ENCODE measurements at places on chromosomes 5 and 9.
A peak's percentile ranks its signal among the peaks of the same experiment; 100 is the strongest.

DNA sequence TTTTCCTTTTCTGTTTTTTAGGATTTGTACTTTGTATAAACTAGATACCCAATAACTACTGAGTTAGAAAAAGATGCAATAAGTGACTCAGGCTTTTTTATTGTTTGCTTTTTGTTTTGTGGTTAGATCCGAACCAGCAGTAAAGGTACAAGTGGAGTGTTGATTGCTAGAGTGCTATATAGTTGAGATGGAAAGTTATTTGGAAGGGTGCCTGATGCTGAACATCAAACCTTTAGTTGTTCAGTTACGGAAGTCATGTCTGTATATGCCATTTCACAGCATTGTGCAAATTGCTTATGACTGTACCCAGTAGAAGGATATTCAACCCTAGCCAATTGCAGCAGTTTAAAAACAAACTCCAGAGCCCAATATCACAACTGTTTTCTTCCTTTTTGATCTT, 285.1 kb downstream of the MAT2B start:
- DNase-seq, result no peak

DNA sequence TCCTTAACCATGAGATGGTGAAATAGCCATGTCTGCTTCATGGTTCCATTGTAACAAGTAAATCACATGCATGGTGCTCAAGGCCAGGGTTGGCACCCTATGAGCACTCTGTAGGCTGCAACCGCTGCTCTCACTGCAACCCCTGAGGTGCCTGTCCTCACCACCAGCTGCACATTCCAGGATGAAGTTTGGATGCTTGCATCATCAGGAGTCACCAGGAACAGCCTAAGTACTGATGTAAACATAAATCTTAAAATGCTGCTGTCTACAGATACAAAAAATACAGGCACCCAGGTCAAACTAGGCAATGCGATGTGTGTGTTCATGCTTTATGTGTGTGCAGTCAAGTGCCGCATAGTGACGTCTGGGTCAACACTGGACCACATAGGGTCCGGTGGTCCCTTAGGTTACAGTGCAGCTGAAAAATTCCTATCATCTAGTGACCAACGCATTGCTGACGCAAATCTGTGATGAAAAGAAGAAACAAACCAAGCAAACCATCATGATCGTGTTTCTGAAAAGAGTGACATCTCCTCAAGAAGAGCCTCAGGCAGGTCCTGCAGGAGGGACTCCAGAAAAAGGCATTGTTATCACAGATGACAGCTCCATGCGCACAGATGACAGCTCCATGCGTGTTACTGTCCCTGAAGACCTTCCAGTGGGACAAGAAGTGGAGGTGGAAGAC, 234.8 kb downstream of the AUH start:
- DNase-seq, result peak; percentile 56

DNA sequence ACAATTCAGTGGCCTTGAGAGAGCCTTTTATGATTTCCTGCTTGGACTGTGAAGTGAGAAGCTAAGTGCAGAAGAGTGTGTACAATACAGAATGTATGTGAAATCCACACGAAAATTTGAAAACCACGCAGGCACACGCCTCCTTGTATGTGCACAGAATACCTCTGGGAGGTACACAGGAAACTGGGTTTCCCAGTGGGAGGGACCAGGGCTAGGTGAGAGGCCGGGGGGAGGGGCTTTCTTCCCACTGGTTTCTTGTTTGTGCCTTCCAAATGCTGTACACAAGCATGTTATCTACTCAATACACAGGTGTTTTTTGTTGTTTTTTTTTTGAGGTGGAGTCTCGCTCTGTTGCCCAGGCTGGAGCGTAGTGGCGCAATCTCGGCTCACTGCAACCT, 16.1 kb downstream of the C9orf50 start:
- DNase-seq, result no peak

GRCh38 chr9:33043671-33044070, 18.6 kb downstream of the DNAJA1 start:
- no peak for DNase-seq

- no peak for DNase-seq
Measured at GRCh38 chr5:172077664-172078425, 71.4 kb upstream of the FBXW11 start.

GRCh38 chr5:171676286-171676944, 109.2 kb upstream of the SMIM23 start:
- DNase-seq, result no peak

GRCh38 chr9:127741831-127742434, 6.8 kb upstream of the TOR2A start:
- DNase-seq, result peak; percentile 74

GRCh38 chr5:124789104-124789605, 42.7 kb upstream of the ZNF608 start:
- no peak for DNase-seq

DNA sequence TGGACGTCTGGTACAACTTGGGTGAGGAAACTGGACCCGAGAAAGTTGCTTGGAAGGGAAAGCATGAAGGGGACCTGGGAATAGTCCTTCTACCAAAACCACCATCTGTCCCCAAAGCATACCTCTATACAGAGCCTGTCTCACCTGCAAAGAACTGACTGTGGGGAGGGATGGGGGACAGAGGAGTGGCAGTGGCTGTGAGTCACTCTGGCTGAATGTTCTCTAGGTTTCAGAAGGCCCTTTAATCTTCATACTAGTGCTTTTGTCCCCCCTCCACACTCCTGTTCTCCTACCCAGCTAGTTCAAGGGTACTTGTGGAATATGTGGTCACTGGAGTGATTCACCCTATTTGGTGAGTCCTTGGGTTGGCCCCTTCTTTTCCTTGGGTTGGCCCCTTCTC, 109.3 kb upstream of the RUSC2 start:
- no peak for DNase-seq

DNA sequence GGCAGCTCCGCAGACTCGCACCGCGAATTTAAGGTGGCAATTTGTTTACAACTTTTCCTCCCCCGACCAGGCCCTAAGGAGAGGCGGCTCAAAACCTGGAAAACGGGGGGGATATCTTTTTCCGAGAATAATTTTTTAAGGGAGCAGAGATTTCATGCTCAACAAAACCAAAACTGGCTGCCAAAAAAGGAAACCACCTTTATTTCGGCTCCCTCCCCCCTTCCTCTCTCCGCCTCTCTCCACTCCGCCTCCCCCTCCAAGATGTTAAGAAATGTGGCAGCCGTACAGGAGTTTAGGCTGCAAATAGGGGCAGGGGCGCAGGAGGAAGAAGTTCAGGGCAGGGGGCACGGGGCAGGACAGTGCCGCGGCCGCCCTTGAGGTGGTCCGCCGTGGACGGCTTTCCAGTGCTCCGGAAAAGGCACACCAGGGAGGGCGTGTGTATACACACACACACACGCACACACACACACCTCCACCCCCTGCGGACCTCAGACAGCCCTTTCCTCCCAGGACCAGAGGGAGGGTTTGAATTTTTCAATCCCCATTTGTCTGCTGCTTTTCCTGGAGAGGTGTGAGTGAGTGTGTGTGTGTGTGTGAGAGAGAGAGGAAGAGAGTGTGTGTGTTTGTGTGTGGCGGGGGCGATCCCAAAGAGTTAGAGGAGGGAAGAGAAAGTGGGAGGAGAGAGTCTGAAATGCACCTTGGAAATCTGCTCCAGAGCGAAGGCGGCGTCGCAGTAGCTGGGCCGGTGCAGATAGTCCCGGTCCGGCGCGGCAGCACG, 9.1 kb downstream of the PTCH1 start:
- peak; percentile 73 for DNase-seq

DNA sequence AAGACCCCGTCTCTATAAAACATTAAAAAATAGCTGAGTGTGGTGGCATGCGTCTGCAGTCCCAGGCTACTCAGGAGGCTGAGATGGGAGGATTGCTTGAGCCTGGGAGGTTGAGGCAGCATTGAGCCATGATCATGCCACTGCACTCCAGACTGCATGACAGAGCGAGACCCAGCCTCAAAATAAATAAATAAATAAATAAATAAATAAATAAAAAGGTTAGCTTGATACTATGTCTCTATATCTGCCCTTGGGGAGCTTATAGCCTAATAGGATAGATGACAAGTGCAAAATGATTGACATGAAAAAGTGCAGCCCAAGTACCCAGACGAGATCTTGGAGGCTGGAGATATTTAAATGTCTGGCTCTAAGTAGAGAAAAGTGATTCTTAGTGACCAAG, 122.6 kb downstream of the PDE4D start:
- no peak for DNase-seq

DNA sequence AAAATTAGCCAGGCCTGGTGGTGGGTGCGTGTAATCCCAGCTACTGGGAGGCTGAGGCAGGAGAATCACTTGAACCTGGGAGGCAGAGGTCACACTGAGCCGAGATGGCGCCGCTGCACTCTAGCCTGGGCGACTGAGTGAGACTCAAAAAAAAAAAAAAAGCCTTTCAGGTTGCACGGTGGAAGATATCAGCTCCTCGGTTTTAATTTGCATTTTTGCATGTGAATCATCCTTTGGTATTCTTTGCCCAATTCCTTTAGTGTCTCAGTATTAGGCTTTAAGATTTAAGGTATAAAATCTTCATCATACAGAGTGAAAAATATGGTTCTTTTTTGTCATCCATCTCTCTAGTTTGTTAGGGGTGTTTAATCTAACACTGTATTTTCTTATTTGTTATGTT, 173.6 kb upstream of the S1PR3 start:
- no peak for DNase-seq

GRCh38 chr5:174750711-174751110, 26.3 kb downstream of the MSX2 start:
- peak; percentile 51 for DNase-seq

GRCh38 chr5:160390787-160391696, 8.8 kb downstream of the FAM200C start:
- no peak for DNase-seq

DNA sequence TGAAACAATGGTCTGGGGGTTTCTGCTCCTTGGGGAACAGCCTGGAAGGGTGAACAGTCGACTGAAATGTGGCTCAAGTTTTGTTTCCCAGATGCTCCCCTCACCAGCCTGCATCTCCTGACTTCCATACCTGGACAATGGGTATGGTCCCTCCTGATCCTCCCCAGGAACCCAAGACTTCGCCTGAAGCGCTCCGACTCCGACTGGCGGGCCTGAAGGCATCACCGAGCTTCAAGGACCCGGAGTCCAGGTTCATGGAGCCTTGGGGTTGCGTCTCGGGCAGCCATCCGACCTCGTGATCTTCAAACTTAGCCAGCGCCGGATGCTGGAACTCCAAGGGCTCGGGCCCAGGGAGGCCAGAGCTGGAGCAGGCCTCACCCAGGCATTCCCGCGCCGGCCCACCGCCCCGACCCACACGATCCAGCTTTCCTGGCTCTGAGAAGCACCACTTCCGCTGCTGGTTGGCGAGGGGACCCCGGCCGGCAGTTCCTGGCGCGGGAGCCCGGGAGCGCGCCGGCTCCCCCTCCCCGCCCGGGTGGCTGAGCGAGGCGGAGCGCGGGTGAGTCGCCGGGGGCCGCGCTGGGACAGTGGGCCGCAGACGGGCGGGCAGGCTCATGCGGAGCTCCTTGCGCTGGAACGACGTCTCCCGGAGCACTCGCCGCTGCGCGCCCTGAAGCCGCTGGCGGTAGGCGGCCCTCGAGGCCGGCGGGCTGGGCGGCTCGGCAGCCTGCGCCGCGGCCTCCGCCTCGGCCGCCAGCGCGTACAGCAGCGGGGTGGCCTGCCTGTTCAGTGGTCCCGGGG, 5.2 kb downstream of the SHROOM1 start:
- no peak for DNase-seq

DNA sequence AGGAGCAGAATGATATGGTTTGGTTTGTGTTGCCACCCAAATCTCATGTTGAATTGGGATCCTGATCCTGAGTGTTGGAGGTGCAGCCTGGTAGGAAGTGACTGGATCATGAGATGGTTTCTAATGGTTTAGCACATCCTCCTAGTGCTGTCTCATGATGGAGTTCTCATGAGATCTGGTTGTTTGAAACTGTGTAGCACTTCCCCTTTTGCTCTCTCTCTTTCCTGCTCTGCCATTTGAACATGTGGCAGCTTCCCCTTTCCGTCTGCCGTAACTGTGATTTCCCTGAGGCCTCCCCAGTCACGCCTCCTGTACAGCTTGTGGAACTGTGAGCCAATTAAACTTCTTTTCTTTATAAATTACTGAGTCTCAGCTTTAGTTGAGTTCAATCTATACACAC, 756.8 kb upstream of the CDH6 start:
- no peak for DNase-seq

DNA sequence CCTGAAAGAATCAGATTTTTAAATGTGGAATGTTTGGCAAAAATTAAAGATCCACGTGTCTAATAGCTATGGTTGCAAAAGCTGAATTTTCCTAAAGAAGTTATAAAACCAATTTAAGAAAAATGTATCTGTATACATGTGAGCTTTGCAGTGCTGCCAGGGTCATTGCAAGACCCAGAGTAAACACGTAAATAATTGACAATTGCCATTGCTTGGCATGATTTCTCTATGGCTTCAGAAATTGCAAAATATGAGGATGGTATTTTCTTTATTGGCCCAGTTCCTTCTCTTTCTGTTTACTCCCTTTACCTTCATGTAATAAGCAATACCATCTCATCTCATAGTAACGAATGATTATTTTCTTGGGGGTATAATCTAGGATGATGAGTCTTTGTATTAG, 123.9 kb downstream of the ERCC6L2 start:
- no peak for DNase-seq

DNA sequence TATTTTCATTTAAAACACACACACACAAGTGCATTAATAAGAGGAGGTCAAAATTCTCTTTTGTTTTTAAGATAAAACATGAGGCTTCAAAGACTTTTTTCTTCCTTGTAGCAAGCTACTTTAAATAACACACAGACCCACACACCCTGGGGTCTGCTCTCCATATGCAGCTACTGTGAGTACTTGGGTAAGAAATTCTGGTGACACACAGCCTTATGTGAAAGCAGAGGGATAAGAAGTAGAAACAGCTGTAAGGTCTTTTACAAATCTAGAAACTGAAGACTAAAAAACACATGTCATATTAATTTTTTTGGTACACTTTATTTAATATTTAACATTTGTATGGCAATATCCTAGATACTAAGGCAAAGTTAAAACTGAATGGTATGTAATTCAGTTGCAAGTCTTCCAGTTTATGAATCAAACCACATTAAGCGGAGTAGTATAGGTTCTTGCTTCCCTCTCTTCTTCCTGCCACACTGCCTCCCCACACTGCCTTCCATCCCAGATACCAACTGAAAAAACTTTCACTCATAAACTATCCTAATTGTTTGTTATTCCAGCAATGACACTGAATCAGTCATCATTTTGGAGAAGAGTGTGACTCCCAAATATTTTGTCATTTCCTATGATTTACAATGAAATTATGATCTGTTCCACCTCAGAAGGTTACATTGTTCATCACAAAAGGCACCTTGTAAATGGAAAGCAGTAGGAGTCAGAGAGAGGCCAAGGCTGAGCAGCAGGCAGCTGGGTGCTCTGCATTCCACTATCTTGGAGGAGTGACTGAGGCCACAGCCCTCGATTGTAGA, 92.0 kb downstream of the PLCXD3 start:
- DNase-seq, result peak; percentile 68

DNA sequence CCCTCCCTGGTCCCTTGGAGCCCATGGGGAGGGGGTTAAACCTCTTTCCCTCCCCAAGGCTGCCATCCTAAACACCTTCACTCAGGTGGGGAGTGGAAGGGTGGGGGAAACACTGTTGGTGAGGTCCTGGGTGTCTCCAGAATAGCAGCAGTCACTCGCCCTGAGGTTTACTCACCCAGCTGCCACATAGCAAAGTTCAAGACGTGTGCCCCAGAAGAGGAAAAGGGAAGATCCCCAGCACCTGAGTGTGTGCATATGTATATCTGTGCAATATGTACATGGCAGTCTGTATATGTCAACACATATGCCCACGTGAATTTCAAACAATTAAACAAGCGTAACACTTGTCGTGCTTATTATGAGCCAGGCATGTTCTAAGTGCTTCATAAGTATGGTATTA, 31.3 kb upstream of the SMU1 start:
- DNase-seq, result no peak

GRCh38 chr5:173457482-173457881, 129.3 kb upstream of the STC2 start:
- peak; percentile 77 for DNase-seq
